ENCODE measurements at places on chromosomes 11 and 22. TPM values are rescaled to one million over a fixed set of nuclear protein-coding genes. Genes with fewer than 3 reads are reported as not detected.

DNA sequence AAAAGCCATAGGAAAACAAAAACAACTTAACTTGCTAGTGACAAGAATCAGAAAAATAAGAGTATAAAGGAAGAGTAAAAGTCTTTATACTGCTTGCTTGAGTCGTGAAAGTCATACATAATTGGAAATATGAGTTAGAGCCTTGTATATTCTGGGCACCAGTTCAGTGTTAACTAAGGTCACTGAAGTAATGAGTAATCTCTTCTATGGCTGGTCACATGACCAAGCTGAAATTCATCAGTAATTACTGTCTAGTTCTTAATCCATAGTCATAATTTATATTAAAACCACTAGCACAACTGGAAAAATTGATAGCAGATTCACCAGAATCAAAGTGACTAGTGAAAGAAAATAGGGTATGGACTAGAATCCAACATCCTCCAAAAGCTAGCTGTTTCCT is 84.4 kb upstream of the SLC5A12 start:
- DNase-seq: no peak

The BIRC3 gene
- 4.8 TPM for total RNA-seq

- DNase-seq: no peak
Measured at GRCh38 chr11:1852877-1853276, at the start of gene LSP1. TSS of gene LSP1 (plus strand) at chr11:1853084. CDS start at chr11:1853145, 61 bp downstream.

- no peak for DNase-seq
Measured at GRCh38 chr11:39661890-39662289, 1797.6 kb downstream of the LRRC4C start.
